CD4-positive, CD25-positive, alpha-beta regulatory T cell (primary cell): ENCODE measurements at places on chromosomes 11 and 22. TPM values are rescaled to one million over a fixed set of nuclear protein-coding genes. Genes with fewer than 3 reads are reported as not detected.

Gene MICALL1
- 1.1 TPM for polyA plus RNA-seq

Gene ANO3
- polyA plus RNA-seq, result not detected

Gene MISFA
- not detected for polyA plus RNA-seq

Gene OR5D16
- not detected for polyA plus RNA-seq

Gene TUBA8
- 0.15 TPM for polyA plus RNA-seq

Gene CSKMT
- polyA plus RNA-seq, result 3.8 TPM

Gene OR52A1
- not detected for polyA plus RNA-seq

Gene DGCR2
- polyA plus RNA-seq, result 51.8 TPM

Gene PLET1
- not detected for polyA plus RNA-seq

Gene PGA5
- not detected for polyA plus RNA-seq

Gene PDGFB
- polyA plus RNA-seq, result 0.63 TPM

Gene CHRM1
- polyA plus RNA-seq, result not detected

Gene MRGPRX4
- not detected for polyA plus RNA-seq

Gene SEC14L2
- polyA plus RNA-seq, result 4.2 TPM

Gene TMEM132A
- polyA plus RNA-seq, result not detected

Gene C1QTNF4
- polyA plus RNA-seq, result not detected

Gene ATF4
- polyA plus RNA-seq, result 70.5 TPM

Gene TRIM51
- polyA plus RNA-seq, result not detected

Gene BTBD10
- 12.9 TPM for polyA plus RNA-seq

Gene STK33
- polyA plus RNA-seq, result not detected

Gene PLEKHA7
- 1.1 TPM for polyA plus RNA-seq

Gene MRPL21
- 133 TPM for polyA plus RNA-seq

Gene SYT7
- polyA plus RNA-seq, result not detected

Gene SLC1A2
- polyA plus RNA-seq, result not detected

Gene SMTNL1
- 0.21 TPM for polyA plus RNA-seq

Gene PAX6
- polyA plus RNA-seq, result not detected

Gene TTC28
- polyA plus RNA-seq, result not detected

Gene ZNF215
- polyA plus RNA-seq, result 0.23 TPM

Gene PHOX2A
- not detected for polyA plus RNA-seq

Gene DKK3
- 4.6 TPM for polyA plus RNA-seq

Gene AIFM3
- polyA plus RNA-seq, result not detected

Gene ISX
- not detected for polyA plus RNA-seq

Gene LDHAL6A
- polyA plus RNA-seq, result 0.08 TPM

Gene SHISA8
- polyA plus RNA-seq, result not detected

Gene IFITM1
- polyA plus RNA-seq, result 1,395 TPM

Gene TRIM44
- polyA plus RNA-seq, result 9.4 TPM

Gene HSD17B12
- 23.0 TPM for polyA plus RNA-seq

Gene HTR3A
- polyA plus RNA-seq, result not detected

Gene GRIK4
- not detected for polyA plus RNA-seq
